Activated CD4-positive, alpha-beta T cell treated with anti-CD3 and anti-CD28 coated beads for 1 hour (primary cell): ENCODE measurements at places on chromosomes 7 and 10.

- no peak for DNase-seq
Observed at GRCh38 chr10:113992471-113993011, 51.1 kb upstream of the ADRB1 start.

DNA sequence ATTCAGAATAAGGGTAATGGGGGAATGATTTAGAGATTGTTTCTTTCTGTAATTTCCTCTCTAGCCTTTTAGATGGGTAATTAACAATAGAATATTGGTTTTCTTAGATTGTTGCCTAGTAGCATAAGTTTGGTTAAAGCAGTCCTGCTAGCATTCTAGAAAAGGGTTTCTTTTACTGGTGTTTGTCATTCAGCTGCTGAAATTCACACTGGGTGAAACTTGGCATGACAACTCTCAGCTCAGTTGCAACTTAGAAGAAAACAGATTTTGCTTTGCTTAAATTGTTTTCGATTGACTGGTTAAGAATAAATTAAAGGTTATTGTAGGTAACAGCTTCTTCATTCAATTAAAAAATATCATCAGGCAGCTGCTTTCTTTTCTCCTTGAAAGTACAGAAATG lies 25.1 kb upstream of the PDK4 start:
- DNase-seq: no peak

DNA sequence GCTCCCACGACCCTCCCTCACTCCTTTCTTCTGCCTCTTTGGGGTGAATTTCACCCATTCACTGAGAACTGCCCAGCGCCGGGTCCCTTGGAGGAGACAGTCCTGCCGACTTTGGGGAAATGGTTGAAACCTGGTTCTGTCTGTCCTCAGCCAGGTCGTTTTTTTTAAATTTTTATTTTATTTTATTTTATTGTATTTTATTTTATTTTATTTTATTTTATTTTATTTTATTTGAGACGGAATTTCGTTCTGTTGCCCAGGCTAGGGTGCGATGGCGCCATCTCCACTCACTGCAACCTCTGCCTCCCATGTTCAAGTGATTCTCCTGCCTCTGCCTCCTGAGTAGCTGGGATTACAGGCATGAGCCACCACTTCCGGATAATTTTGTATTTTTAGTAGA lies 105.9 kb upstream of the SH2B2 start:
- no peak for DNase-seq

DNA sequence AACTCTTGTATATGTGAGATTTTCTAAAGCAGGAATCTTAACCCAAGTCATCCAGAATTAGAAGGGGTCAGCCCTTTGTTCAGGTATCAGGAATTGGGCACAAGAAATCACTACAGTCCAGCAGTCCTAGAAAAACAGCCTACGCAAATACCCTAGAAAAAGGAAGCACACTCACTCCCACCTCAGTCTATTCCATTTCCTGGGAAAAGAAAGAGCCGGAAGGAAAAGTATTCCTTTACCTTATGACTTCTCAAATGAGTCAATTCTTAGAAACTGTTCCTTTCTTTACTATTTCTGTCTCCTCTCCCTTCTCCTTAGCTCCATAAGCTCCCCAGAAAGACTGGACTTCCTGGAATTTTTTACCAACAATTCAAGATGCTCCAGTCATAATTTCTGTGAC lies 62.7 kb downstream of the DNAJC12 start:
- DNase-seq: no peak

DNA sequence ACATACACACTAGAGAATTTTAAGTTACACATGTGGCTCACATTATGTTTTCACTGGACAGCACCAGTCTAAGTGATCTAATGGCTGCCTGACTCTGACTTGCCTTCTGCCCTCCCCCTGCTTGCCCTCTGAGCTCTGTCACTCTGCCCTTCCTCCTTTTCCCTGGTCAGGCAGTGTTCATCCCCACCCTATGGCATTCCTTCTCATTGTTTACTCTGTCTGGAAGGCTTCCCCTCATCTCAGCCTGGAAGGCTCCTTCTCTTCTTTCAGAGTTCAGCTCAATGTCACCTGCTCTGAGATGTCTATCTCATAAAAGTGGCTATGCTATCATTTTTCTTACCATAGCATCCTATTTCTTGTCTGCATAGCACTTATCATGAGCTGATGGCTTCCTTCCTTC lies 305.7 kb downstream of the BMPER start:
- no peak for DNase-seq

DNA sequence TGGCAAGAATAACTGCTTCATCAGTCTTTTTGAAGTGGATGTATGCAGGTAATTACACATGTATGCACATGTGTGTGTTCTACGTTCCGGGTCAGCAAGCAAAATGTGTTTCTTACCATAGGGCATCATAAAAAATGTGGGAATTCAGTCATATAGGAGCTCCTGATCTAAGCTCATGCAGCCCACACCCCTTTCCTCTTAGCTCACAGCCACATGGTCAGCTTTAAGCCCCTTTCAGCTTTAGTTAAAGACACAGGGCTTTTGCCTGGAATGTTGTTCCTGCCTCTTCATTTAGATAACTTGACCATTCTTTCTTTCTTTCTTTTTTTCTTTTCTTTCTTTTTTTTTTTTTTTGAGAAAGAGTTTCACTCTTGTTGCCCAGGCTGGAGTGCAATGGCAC lies 258.1 kb downstream of the RPS24 start:
- no peak for DNase-seq

- no peak for DNase-seq
Observed at GRCh38 chr10:65684896-65685295, 1240.9 kb upstream of the LRRTM3 start.

DNA sequence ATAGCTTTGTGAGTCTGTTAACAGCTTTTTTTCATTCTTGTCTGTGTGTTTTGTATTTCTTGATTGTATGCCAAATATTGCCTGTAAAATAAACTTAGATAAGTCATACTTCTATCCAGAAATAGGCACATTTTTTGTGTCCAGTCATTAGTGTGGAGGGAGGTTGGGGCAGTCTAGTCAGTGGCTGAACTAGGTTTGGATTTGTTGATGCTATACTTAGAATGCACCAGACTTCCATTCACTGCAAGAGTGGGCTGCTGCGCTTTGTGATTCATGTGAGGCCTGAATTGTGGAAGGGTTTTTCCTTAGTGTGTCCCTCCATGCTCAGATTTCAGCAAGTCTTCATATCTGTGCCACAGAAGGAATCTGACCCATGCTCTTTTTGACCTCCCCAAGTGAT lies 50.0 kb downstream of the TRUB1 start:
- DNase-seq: no peak

GRCh38 chr10:7048061-7048460 lies 362.8 kb downstream of the SFMBT2 start:
- DNase-seq: no peak

DNA sequence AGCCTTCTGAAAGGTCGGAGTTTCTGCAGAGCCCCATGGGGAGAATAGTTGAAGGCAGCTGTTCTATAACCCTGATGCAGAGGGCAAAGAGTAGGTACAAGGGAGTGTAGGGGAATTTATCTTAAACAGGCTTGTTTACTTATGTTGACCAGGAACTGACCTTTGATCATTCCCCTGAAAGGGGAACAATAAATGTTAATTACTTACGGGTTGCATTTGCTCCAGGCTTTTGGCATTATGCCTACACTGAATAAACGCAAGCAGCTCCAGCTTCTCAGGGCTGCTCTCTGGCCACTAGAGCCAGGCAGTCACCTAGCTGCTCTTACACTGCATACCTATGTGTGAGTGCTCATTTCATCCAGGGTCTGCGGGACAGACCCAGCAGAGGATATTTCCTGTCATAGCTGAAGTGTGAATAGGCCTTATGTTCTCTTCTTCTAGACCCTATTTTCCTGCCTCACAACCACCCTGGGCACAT lies 26.9 kb upstream of the ABCA13 start:
- no peak for DNase-seq

GRCh38 chr7:112556633-112557032 lies 75.8 kb downstream of the LSMEM1 start:
- no peak for DNase-seq

DNA sequence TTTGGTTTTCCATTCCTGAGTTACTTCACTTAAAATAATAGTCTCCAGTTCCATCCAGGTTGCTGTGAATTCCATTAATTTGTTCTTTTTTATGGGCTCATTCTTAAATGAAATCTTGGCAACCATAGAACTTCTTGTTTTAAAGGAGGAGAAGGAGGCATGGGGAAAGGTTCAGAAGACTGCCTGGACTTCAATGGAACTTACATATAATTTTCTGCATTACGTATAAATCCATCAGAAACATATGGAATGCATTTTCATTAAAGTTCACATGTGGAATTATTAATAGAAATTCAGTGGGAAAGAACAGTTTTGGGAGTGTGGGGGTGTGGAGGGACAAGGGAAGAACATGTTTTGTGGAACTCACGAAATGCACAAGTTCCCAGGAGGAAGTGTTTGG lies 176.6 kb upstream of the PRKCQ start:
- no peak for DNase-seq

GRCh38 chr10:110324201-110324804 lies 19.6 kb upstream of the SMNDC1 start:
- no peak for DNase-seq

DNA sequence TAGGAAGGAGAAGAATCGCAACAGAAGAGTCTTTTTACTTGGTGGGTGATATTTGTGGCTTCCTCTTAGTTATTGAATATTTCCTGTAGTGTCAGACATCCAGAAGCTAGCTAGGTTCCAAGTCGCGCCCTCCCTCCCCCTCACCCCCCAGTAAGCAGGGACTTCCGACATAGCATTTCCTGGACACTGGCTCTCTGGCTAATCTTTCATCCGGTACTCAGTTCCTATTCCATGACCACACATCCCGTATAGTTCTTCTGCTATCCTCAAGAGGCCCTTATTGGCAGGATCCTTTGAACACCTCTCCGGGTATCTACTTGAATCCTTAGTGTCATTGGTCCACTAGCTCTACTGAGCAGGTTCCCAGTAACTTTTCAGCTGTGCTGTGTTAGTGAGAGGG lies 167.8 kb downstream of the HDAC9 start:
- no peak for DNase-seq

GRCh38 chr7:121372376-121373010 lies 23.6 kb downstream of the FAM3C start:
- no peak for DNase-seq

- no peak for DNase-seq
Observed at GRCh38 chr7:78261302-78261701, 462.7 kb downstream of the PHTF2 start.

GRCh38 chr10:17200001-17200911 lies 1.2 kb downstream of the TRDMT1 start:
- no peak for DNase-seq

- DNase-seq: no peak
Observed at GRCh38 chr10:124045801-124046355, 47.5 kb downstream of the CHST15 start.

DNA sequence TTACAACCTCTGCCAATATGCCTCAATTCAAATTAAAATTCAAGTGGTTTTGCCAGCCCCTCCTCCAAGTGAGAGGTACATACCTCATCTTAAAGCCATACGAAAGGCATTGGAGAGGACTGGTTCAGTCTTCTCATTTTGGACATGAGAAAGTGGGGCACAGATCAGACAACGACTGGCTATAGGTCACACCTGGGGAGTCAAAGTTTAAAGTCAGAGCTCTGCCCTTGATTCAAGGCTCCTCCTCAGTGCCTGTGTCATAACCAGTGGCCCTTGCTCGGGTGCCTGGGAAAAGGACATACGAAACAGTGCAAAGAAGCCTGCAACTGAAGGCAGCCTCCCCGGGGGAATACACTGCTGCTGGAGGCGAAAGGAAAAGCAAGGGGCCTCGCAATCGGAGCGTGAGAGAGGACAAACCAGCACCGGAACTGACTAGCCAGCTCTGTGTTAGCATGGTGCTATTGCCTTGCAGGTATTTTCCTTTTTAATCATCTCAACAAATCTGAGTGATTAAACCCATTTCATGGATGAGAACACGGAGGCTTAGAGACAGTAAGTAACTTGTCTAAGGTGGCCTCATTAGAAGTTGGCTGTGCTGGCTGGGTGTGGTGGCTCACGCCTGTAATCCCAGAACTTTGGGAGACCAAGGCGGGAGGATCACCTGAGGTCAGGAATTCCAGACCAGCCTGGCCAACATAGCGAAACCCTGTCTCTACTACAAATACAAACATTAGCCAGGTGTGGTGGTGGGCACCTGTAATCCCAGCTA lies 1.1 kb upstream of the MTPAP start:
- no peak for DNase-seq

DNA sequence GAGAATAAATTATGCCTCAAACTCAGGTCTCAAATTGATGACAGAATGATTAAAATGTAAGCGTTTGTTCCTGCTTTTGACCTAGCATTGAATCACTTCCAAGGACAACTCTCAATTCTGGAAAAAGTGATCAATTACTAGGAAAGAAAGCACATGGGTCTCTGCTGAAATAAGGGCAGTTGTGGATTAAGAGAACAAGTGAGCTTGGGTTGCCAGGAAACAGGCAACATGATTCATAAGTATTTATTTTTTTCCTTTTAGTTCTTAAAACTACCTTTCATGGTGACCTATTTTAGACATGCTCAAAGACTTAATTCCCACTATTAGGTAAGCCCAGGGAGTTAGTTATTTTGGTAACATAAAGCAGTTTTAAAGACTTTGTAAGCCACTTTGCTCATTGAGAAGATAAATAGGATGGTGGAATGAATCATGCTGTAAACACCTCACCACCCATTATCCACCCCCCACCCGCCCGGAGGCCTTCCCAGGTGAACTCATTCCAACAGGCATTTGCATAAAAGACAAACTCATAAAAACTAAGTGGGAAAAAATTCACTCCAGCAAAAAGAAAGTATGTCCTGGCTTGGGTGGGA lies 728.3 kb downstream of the SORCS1 start:
- DNase-seq: no peak

GRCh38 chr7:140059273-140060242 lies 3.2 kb downstream of the PARP12 start:
- peak; percentile 43 for DNase-seq

GRCh38 chr10:114956466-114956865 lies 18.5 kb downstream of the TRUB1 start:
- DNase-seq: no peak

GRCh38 chr10:126738001-126738400 lies 67.5 kb upstream of the C10orf90 start:
- no peak for DNase-seq

GRCh38 chr7:26363465-26363864 lies 71.8 kb downstream of the SNX10 start:
- DNase-seq: no peak

GRCh38 chr7:16881844-16882243 lies at the start of gene AGR3:
AGR3 (minus strand) TSS chr7:16881983; CDS start chr7:16878618, 3,365 bp downstream.
- DNase-seq: no peak

DNA sequence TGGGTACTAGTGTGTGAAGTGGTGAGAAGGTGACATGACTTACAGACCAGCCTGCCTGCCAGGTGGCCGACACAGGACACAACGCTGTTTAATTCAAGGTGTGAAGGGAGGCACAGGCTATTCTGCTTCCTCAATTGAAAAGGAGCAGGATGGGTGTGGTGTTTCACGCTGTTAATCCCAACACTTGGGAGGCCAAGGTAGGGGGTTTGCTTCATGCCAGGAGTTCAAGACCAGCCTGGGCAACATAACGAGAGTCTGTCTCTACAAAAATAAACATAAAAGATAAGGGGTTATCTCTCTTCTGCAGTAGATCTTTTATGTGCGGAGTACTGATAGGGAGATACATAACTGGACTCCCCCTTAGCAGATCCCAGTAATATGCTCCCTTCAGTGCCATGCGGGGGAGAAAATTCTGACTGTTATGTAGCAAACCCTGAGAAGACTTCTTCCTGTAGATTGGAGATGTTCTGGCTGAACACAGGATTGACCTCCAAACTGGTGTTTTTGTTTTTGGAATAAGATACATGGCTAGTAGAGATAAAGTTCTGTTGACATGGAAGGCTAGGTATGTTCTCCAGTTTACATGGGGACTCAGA lies 63.2 kb downstream of the CCNY start:
- DNase-seq: no peak
